ENCODE measurements at places on chromosomes 5 and 9.

DNA sequence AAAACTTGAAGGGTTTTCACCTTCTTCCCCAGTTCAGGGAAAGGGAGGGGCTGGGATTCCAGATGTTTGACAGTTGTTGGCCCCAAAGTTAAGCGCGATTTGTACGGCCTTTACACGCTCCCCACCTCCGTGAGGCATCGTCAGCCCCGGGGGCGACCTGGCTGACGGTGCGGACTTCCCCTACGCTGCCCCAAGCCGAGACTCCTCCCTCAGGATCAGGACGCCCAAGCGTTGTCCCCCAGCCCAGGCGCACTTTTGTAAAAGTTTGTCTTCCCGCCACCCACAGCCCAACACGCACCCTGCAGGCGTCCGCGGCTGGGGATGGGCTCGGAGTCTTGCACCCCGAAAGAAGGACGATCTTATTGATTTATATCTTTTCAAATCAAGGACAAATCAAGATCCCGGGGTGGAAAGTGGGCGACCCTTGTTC is 713 bp downstream of the MOB3B start:
- peak; percentile 71 for DNase-seq

- no peak for DNase-seq
Observed at GRCh38 chr9:110027671-110028081, 180.3 kb downstream of the C9orf152 start.

DNA sequence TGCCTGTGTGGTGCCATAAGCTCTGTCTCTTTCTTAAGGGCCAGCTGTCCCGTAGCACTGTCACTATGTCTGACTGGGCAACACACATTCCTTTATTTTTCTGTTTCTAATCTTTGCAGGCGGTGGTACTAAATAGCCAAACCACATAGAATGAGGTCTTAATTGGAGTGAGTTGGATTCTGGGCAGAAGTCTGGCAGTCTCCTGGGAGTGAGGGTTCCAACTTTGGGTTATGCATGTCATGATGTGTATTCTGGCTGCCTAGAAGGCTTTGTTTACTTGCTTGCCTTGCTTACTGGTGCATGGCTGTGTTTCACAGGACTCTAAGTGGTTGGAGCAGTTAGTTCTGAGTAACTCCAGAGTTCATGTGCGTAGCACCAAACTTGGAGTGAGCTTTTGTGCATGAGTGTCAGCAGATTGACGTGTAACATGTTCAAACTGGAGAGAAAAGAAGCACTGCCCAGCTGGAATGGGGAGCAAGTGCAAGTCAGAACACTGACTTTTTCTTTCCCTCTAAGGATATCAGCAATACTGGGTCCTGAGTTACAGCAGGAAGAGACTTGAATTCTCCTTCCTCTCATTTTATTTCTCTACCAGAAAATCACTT is 185.8 kb downstream of the PCSK1 start:
- no peak for DNase-seq

GRCh38 chr9:88776717-88777497 is 214.4 kb upstream of the S1PR3 start:
- no peak for DNase-seq

GRCh38 chr9:86971742-86972141 is 24.4 kb upstream of the GAS1 start:
- DNase-seq, result no peak

DNA sequence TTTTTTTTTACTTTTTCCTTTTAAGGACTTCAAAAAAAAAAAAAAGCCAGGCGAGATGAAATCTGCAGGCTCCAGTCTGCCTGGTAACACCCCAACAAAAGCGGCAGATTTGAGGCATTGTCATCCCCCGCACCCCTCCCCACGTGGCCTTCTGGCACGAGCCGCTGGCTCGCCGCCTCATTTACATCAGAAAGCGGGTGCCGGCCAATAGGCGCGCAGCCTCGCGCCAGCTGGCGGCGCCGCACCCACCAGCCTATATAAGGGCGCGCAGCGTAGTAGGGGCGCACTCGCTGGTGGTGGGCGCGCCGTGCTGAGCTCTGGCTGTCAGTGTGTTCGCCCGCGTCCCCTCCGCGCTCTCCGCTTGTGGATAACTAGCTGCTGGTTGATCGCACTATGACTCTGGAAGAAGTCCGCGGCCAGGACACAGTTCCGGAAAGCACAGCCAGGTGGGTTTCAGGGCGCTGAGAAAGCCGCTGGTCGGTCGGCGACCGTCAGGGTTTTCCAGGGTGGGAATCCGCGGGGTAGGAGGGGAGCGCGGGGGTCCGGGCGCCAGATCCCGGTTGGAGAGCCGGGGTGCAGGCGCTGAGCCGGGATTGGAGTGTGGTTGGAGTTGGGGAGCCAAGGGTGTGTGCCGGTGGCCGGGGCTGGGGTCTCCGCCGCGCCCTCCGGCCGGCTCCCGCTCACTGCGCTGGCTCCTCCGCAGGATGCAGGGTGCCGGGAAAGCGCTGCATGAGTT is at the start of gene GADD45G:
Gene GADD45G, plus strand, starts transcription at position 284 of the 736 bp plus-strand sequence. Its CDS starts 110 bp downstream, at position 394.
- DNase-seq, result peak; percentile 92

DNA sequence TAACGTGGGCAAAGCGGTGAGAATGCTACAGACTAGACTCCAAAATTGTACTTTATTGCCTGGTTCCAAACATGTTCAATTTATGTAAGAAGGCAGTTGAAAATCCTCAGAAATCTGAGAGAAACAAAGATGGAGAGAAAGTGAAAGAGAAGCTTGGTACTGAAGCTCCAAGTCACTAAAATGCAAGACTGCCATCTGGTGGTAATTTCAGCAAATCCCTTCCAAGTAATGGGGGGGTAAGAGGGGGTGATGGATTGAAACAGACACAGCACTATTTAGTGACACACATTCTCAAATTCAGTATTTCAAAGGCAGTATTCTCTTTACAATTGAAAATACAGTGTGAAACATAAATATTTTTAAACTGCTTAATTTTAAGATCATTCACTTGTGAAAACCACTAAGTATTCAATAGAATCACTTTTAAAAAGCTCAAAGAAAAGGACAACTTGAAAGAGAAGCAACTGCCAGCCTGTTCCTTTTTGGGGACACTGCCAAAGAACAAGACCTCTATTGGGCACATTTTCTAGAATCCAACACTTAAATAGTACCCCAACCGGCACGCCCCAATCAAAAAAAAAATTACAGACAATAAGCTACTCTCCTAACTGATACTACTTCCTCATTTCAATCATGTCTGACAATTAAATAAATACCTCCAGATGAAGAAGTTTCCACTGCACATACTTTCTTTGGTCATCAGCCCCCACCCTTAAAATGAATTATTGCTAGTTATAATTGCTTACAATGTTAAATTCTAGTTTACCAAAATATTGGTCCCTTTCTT is 131.5 kb downstream of the AGTPBP1 start:
- no peak for DNase-seq

DNA sequence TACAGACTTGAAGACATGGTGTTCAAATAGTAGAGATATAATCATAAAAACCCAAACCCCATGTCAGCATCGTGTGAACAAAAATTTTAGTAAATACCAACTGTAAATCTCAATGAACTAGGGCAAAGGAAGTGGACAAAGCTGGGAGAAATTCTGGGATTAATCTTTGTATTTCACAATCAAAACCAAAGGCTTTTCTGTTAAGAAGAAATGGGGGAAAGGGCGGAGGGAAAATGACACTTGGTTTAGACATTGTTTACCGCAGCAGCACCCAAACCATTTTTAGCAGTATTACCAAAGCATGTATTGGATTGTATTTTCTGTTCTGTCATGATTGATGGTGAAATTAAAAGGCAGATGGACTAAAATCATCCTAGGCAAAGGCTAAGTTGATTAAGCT is 134.2 kb upstream of the PRSS3 start:
- DNase-seq, result no peak

- DNase-seq, result no peak
Observed at GRCh38 chr5:72209147-72210115, 102.2 kb downstream of the MAP1B start.

GRCh38 chr9:30349526-30350513 is 2034.6 kb upstream of the ACO1 start:
- DNase-seq, result no peak

- DNase-seq, result no peak
Observed at GRCh38 chr9:10704720-10705119, 91.9 kb upstream of the PTPRD start.

DNA sequence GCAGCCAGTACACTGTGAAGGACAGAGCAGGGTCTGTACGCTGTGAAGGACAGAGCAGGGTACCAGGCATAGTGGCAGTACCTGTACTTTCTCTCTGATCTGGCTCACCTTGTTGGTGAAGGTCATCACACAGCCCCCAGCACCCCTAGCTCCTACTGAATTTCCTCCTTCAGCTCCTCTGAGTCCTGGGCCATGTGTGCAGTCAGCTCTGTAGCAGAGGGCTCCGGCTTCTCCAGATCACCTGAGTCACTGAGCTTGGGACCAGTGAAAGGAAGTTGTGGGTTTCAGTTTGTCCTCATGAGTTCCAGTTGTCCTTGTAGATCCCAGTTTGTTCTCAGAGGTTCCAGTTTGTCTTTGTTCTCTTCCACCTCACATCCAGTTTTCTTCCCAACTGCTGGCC is 5.5 kb downstream of the NUDT2 start:
- DNase-seq, result no peak

- DNase-seq, result no peak
Observed at GRCh38 chr5:94661086-94661485, 42.6 kb downstream of the SLF1 start.

- no peak for DNase-seq
Observed at GRCh38 chr9:3224931-3225330, 300.9 kb downstream of the RFX3 start.

- DNase-seq, result no peak
Observed at GRCh38 chr5:5371957-5372356, 50.5 kb upstream of the ICE1 start.

GRCh38 chr9:121453232-121453892 is 46.3 kb downstream of the GGTA1 start:
- no peak for DNase-seq

GRCh38 chr9:93302586-93303257 is 118.8 kb downstream of the WNK2 start:
- DNase-seq, result peak; percentile 64

- DNase-seq, result no peak
Observed at GRCh38 chr5:60262576-60263295, 369.2 kb upstream of the PDE4D start.

DNA sequence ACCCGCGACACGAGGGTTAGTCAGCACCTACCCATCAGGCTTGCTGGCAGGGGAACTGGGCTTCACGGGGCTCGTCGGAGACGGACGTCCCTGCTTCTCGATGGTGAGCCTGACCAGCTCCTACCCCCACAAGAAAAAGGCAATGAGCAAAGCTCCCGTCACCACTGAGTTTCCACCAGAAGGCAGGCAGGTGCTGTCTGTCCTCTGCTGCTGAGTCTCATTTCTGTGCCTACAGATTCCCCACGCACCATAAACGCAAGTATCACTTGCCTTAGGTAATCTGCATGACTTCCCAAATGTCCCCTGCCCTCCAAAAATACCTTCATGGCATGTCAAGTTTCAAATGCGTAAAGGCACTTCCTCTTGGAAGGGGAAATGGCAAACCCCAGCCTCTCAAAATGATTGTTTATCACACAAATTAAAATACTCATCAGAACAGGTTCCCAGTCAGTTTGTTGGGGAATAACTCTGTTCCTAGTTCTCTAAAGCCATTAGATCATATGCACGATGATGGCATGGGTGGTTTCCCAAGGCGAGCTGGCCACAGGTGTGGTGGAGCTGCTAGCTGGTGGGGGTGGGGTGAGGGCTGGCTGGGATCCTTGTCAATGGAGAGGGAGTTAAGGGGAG is 85.0 kb downstream of the PRRT1B start:
- DNase-seq, result peak; percentile 60

DNA sequence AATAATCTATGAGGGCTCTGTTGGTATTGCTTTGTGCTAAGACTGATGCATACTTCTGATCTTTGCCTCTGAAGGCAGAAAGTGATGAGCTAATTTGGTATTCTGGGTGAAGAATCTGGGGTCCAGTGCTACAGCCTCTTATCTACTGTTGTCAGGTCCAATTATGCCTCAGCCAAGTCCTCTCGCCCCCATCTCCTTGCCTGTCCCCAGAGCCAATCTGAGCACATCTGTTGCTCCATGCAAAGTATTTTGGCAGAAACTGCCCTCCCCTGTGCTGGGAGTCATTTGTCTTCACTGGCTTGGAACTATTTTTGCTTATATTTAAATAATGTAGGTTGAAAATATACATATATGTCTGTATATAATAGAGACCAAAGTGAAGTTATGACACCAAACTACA is 23.4 kb downstream of the LSM11 start:
- no peak for DNase-seq

- DNase-seq, result no peak
Observed at GRCh38 chr9:84818791-84819190, 149.3 kb downstream of the NTRK2 start.
